ENCODE measurements at places on chromosomes 7 and 10.

DNA sequence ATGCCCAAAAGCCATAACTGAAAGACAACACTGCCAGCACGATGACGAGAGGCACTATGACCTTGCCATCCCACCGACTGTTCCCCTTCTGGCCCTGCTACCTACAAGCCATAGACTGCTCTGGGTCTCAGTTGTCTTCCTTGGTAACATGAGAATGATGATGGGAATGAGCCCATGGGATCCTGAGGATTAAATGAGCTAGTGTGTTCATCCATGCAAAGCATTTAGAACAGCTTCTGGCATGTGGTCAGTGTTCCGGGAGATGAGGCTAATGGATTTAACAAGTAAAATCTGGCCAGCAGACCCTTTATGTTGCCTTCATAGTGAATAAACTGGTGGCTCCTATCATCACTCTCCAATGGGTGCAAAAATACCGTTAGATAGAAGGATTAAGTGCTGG, 62.4 kb upstream of the WDR11 start:
- no peak for DNase-seq

- no peak for DNase-seq
Measured at GRCh38 chr7:150814328-150815001, 13.9 kb downstream of the TMEM176A start.

- no peak for DNase-seq
Measured at GRCh38 chr7:143250822-143251221, 12.4 kb upstream of the GSTK1 start.

DNA sequence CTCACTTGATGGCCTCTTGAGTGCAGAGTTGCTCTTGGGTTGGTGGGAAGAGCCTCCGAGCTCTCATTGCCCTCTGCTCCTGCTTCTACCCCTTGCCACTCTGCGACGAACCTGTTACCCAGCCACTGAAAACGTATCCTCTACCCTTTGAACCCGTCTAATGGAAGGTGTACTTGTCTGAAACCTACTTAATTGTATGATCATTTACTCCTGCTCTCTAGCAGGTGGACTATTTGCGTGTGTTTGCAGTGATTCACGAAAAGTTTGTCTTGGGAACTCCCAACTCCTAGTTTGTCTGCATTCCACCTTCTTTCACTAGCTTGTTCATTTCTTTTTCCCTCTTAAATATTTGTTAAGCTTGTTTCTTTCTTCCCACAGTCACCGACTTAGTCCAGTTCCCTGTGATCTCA, 503 bp downstream of the CROT start:
- no peak for DNase-seq

DNA sequence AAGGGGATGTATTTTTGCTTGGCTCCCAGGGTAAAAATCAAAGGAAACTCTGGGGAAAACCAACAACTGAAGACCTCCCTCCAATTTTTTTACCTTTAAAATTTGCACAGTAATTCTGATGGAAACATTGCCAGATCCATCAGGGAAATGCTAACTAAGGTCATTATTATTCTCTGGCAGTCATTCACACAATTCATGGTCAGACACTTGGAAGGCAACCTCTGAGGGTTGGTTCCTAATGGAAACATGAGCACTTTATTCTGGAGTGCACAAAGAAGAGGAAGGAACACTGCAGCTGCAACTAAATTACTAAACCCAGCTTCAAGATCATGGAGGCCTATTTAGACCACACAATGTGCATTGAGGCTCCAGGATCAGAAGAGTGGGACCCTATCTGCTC, 34.2 kb downstream of the SRI start:
- DNase-seq: no peak

DNA sequence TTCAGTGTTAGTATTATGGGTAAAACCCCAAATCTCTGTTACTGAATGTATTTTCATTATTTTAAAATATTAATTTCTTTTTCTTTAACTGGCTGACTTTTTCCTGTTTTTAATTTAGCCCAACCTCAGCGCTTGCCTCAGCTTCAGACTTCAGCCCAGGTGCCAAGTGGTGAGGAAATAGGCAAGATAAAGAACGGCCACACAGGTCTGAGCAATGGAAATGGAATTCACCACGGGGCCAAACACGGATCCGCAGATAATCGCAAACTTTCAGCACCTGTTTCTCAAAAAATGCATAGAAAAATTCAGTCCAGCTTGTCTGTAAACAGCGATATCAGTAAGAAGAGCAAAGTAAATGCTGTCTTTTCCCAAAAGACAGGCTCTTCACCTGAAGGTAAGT, 57.5 kb downstream of the MDFIC start:
- no peak for DNase-seq

DNA sequence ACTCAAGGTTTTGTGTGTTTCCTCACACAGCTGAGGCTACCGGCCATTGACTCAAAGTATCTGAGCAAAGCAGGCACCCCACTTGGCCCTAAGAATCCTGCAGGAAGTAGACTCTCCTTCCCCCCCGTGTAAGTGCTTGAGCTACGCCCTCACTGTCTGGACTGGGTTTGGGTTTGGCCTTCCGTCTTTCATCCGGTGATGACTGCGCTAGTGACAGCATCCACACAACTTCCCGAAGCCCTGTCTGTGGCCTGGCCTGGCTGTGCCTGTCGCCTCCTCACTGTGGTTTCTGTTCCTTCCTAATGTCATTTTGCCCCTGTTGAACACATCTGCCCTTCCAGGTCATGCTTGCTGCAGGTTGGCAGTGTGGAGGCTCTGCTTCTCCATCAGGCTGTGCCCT, 14.5 kb downstream of the C7orf57 start:
- DNase-seq: no peak

DNA sequence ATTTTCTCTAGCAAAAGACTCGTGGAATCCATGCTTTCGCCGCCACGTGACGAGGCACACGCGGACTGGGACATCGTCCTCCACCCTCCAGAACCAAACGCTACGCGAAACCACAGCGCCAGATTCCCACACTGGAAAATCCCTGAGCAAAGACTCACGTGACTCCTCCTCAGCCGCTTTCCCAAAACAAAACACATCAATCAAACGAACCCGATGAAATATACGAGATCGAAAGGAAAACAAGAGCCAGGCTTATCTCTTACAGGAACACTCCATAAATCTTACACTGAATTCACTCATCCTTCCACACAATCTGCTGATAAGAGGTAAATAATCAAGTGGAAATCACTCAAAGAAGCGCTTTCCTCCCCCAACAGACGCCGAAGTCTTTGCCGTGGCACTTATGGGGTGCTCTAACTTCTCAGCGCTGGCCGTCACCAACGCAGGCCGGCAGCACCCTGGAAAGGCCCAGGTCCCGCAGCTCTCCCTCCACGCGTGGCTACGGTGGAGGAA, 23.8 kb downstream of the DIP2C start:
- no peak for DNase-seq

GRCh38 chr7:19400758-19401254, 255.6 kb upstream of the FERD3L start:
- no peak for DNase-seq

DNA sequence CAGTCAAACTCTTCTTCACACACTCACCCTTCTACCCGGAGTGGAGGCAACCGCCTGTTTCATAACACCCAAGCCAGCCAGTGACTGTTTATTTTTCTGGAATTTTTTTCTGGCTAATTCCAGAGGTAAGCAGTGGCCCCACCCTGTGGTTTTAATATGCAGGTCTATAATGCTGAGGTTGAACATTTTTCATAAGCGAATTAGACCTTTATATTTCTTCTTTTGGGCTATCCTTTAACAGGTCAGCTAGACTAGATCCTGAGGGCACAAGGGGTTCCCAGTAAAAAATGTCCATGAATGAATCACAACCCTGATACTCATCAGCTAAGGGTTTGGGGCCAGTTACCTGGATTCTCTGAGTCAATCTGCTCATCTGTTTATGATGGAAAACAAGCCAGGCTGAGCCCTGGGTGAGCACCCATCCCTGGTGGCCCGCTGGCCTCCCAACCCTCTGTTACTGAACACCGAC, 76.2 kb downstream of the GRB10 start:
- DNase-seq: no peak

DNA sequence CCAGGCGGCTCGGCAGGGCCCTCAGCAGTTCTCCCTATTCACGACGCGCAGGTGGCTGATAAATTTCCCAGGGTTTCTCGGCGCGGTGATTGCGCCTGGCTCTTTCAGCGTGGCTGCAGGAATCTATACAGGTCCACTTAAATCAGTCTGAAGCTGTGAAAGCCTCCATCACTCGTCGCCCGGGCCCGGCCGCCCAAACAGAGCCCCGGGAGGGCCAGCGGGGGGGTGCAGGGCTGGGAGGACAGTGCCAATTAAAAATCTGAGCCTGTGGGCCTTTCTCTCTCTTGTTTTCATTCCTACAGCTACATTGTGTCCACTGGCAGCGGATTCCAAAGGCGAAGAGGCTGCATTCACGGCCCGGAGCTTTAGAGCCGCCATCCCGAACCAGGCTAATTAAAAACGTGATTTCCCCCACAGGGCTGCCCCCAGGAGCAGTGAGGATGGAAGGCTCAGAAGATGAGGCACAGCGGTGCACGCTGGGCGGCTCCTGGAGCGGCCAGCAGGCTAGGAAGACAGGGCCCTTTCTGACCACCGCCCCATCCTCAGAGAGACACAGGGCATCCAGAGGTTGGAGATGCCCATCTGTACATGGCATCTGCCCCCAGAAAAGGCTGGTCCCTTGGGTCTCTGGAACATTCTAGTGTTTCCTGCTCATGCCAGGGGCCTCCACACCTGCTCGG, 100.7 kb downstream of the FAM53B start:
- DNase-seq: no peak

All from activated effector memory CD4-positive, alpha-beta T cell treated with anti-CD3 and anti-CD28 coated beads, Interleukin-2, amount 50 U/mL, for 16 hours (primary cell).